ENCODE measurements at places on chromosomes 7 and 10.

- no peak for DNase-seq
Measured at GRCh38 chr7:16114633-16115032, 306.7 kb downstream of the CRPPA start.

GRCh38 chr7:33702514-33703054 is 202.8 kb upstream of the BMPER start:
- no peak for DNase-seq

DNA sequence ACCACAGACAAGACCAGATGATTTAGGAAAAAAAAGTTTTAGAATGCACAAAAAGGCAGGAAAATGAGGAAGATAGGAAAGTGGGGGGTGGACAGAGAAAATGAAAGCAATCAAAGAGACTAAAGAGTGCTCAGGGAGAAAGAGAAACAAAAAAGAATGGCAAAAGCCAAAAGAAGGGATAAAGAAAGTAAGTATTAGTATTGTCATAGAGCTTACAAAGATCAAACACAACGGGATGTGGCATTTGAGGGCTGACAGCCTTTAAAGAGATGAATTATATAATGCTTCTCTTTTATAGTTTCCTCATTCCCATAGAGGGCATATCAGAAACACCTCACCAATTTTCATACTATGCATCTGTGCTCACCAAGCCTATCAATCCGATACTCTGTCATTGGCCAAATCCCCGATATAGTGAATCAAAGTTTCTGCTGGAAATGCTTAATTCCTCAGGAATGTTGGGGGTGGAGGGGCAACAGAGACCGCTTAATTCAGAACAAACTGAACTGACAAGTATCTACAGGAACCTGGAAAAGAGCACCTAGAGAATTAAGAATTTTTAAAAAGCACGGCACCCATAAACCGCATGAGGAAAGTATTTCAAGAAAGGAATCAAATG is 2.7 kb downstream of the COG5 start:
- DNase-seq, result no peak

DNA sequence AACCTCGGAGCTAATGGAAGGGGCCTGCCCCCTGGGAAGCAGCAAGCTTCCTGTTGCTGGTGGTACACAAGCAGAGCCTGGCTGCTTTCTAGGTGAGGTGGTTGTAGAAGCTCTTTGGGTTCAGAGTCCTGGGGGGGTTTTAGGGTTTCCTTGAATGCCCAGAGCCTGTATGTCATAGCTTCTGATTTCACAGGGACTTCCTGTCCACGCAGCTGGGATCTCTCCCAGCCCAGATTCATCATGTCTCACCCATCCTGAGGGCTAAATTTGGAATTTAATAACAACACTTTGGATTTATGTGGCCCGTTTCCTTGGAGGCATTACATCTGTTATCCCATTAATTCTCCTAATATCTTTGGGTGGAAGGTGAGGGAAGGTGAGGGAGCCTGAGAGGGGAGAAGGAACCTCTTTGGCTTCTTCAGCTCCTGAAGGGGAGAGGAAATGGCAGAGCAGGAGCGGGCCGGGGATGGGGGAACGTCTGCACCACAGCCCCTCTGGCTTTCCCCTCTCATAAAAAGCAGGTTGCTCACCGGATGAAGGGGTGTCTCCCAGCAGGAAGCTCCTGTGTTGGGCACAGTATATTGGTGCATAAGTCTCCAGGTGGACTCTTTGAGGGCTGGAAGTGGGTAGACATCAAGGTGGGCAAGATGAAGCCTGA is 19.7 kb downstream of the RPS24 start:
- no peak for DNase-seq

GRCh38 chr7:23418046-23418445 is 52.2 kb downstream of the IGF2BP3 start:
- no peak for DNase-seq

DNA sequence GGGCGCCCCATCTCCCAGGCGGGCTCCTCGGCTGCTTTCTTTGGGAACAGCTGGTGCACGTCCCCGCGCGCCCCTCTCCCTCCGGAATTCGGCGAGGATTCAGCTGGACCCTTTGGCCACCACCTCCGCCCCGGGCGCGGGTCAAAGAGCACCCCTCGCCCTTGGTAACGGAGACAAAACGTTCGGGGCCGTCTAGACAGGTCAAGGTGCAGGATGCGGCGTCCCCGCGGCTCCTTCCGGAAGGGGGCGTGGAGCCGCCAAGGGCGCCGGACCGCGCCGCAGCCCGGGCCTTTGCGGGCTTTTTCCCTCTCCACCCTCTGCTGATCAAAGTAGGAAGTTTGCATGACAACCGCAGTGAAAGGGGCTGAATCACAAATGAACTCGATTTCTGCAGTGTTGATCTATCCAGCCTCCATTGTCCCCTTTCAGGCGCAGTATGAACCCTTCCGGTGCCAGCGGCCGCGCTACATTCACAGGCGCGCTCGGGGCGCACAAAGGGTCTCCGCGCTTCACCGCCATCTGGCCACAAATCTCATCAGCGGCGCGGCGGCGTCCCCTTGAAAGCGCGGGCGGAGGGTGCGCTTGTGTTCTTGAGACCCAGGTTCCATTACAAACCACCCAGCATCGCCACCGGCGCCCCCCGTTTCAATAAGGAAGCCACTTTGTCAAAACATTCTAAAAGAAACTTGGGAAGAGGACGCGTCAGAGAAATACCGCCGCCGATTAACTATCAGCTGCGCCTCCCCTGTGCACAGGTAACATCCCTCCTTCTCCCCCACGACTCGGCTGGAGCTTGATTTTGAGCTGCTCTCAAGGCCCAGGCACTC is 36.4 kb downstream of the CNPY1 start:
- DNase-seq, result no peak

GRCh38 chr7:155555116-155555695 is 8.8 kb upstream of the CNPY1 start:
- no peak for DNase-seq

DNA sequence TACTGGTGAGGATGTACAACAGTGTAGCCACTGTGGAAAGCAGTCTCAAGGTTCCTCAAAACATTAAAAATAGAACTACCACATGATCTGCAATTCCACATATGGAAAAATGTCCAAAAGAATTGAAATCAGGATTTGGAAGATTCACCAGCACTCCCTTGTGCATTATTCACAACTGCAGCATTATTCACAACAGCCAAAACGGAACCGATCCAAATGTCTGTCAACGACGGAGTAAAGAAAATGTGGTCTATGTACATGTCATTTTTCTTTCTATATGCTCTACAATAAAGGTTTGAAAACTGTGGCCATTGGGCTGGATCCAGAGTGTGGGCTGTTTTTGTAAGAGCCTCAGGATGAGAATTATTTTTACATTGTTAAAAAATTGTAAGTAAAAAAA is 1206.1 kb upstream of the CELF2 start:
- DNase-seq, result no peak

DNA sequence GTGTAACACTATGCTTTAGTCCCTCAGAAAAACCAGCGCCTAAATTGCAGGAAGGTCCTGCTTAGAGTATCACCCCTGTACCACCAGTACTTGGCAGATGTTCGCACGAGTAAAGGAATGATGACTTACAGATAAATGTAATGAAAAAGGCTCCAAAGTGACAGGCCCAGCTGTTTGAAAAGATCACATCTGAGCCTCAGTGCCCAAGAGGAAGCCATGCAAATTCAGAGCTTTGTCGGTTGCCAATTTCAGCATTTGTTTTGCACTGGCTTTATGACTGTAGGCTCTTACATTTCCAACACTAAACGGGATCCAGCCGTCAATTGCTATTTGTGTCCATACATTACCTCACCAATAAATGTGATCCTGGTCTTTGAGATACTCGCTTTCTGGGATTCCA is 60.6 kb upstream of the GAD2 start:
- no peak for DNase-seq

DNA sequence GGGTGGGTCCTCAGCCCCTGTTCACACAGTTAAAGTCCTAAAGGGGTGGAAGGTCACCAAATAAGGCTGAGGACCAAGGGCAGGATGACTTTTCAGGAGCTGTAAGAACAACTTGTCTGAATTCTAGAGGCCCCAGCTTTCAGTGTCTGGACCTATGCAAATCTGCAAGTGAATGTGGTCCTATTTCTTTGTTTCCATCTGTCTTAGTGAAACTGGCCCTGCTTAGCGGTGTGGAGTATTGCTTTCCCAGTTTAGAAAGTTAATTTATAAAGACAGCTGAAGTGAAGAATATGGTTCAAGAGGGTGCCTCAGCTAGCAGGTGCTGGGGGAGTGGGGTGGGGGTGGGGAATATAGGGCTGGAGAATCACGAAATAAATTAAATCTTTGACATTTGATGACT is 40.1 kb downstream of the HHEX start:
- no peak for DNase-seq

- no peak for DNase-seq
Measured at GRCh38 chr7:158584407-158584806, 3.2 kb downstream of the PTPRN2 start.

DNA sequence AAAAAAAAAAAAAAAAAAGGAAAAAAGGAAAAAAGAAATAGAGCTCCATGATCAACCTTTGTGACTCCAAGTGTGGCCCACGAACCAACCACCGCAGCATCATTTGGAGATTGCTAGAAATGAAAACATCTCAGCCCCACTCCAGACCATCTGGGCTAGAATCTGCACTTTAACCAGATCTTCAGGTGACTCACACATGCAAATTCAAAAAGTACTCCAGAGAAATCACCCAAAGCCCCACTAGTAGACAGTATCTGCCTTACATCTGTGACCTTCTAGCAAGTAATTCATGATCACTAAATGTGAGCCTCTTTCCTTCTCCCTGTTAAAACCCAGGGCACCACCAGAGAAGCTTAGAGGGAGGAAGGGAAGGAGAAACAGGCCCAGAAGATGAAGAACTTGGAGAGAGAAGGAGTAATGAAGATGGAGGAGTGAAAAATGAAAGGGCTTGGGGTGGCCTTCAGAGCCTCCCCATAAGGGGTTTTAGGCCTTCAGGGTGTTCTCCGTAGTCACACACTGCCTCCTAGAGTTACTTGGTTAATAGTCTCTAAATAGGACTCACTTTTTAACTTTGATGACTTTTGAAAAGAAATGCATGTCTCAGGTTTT is 94.0 kb downstream of the SLC37A3 start:
- no peak for DNase-seq

DNA sequence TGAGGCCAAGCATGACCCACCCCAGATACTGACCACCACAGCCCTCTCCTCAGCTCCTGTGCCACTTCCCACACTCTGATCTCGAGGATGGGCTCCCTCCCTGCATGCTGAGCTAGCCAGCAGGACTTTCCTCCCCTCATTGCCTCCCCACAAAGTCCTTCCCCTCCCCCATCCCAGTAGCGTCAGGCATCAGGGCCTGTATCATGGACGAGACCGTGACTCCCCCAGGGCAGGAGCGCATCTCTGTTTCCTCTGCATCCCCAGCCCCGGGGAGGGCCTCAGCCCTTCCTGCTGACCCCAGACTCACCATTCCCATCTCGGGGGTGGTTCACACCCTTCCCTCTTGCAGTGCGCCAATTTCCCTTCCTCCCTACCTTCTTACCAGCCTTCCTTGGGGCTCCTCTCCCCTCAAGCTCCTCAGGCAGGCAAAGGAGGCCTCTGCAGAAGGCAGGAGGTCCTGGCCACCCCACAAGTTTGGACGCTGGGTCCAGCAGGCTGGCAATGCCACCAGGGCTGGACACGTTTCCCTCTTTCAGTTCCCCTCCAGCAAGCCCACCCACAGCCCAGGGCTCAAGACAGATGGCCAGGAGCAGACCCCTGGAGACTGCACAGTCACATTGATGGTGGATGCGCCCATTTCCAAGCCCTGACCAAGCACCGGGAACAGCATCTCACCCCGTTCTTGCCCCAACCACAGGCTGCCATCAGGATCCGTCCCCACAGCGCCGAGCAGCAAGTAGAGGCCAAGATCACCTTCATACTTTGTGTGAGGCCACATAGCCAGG is 36.5 kb downstream of the GRID1 start:
- DNase-seq, result no peak

- DNase-seq, result no peak
Measured at GRCh38 chr10:48594371-48594770, 10.5 kb downstream of the ARHGAP22 start.

Data from renal cortex interstitium (tissue), 15 donors.